ENCODE measurements at places on chromosomes 12 and 14.

DNA sequence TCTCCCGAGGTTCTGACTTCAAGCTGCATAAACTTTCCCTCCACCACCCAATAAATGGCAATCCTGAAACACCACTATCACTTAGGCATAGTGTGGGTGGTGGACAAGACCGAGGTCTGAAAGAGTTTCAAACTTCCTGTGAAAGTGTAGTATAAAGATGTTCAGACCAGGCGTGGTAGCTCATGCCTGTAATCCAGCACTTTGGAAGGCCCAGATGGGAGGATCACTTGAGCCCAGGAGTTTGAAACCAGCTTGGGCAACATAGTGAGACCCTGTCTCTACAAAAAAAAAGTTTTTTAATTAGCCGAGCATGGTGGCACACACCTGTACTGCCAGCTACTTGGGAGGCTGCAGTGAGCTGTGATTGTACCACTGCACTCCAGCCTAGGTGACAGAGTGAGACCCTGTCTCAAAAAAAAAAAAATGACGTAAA is 61.9 kb downstream of the CCDC92 start:
- DNase-seq = no peak

- no peak for DNase-seq
Measured at GRCh38 chr14:54105898-54106297, 149.3 kb upstream of the BMP4 start.

- no peak for DNase-seq
Measured at GRCh38 chr12:132282031-132282949, 47.1 kb downstream of the GALNT9 start.

GRCh38 chr14:71589609-71590008 is 342.6 kb upstream of the RGS6 start:
- no peak for DNase-seq

- no peak for DNase-seq
Measured at GRCh38 chr12:31482816-31483215, 108.1 kb downstream of the DENND5B start.

GRCh38 chr12:96810477-96810876 is 96.6 kb upstream of the NEDD1 start:
- DNase-seq = no peak

DNA sequence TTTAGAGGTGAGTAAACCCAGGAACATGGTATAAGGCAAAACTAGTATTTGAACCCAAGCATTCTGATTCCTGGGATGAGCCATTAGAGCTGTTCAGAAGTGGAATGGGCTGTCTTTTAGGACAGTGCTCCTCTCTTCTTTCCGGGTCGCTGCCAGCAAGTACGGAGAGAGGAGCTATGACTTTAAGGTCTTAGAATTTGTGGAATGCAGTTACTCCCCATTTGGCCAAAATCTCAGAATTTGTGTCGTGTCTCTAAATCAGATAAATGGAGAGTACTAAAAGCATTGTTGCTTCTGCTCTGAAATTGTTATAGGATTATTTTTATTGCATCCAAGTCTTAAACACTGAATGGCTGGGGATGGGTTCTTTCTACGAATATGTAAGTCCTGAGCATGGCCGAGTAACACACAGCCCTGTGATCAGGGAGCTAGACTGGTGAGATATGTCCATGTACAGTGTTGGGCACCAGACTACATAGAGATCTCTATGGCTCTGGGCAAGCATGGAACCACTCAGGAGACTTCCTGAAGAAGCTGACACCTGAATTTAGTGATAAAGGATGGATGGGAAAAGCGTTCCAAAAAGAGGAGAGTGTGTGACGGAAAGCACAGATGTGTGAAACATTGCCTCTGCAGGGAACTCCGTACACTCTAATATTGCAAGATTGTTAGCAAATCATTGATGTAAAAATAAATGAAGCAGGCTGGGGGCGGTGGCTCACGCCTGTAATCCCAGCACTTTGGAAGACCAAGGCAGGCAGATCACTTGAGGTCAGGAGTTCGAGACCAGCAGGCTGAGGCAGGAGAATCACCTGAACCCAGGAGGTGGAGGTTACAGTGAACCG is 184.7 kb downstream of the SRGAP1 start:
- no peak for DNase-seq

DNA sequence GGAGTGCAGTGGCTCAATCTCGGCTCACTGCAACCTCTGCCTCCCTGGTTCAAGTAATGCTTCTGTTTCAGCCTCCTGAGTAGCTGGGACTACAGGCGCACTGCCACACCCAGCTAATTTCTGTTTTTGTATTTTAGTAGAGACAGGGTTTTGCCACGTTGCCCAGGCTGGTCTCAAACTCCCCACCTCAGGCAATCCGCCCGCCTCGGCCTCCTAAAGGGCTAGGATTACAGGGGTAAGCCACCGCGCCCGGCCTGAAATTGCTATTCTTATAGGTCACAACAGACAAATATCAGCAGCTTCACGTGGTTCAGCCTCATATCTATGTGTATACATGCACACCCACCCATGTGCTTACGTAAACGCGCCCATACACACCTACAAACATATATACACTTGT is 23.6 kb downstream of the BATF start:
- DNase-seq = no peak

GRCh38 chr14:90616313-90616712 is 199.9 kb downstream of the TTC7B start:
- no peak for DNase-seq

GRCh38 chr14:23040100-23040499 is 1.9 kb upstream of the PSMB11 start:
- DNase-seq = no peak

DNA sequence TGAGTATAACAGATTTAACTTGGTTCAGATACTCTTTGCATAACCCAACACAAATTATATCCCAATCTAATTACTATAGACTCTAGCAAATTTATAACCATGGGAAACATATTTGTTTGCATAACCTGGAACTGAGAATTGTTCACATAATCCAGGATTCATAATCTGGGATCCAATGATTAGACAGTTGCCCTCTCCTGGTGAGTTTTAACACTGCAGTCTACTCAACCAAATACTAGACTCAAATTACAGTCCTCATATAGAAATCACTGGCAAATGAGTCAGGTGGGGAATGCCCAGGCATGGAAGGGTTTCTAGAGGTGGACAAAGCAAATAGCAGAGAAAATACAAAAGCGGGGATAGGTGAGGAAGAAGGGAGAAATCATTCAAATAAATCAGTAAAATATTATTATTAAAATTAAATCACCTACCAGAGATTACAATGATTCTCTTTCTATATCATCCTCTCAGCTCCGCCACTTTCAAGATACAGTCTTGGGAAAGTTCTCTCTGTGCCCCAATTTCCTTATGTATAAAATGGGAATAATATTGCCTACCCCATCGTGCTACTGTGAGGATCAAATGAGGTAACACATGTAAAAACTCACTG is 9.4 kb downstream of the GCH1 start:
- DNase-seq = no peak

DNA sequence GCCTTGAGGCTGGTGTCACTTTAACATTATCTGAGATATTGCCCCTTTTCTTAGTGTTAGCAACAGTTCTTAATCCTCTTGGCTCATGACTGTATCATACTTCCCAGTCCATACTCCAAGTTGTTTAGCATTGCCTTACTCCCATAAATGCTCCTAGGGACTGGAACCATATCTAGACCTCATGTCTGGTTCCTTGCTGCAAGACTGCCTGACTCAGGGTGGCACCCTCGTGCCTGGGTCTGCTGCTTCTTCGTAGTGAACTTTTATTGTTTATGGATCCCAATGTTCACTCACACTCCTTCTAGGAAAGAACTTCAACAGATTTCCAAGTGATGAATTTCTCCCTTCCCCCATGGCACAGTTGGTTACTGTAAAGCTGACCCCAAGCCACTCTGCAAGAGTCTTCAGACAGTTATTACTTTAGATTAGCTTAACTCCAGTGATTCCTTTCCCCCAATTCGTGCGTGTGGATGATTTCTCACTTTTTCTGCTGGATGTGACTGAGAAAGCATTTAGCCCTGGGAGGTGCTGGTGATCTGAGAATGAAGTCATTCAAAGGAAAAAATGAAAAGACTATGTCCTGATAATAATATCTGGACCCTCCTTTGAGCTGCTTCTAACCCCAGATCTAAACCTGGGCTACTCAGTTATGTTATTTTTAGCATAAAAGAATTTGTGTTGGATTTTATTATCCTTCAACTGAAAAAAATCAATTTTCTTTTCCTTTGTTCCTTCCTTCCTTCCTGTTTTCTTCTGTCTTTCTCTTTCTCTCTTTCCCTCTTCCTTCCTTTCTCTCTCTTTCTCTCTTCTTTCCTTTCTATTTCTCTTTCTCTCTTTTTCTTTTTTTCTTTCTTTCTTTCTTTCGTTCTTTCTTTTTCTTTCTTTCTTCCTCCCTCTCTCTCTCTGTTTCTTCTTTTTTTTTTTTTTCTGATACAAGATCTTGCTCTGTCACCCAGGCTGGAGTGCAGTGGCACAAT is 47.5 kb upstream of the PPP1R12A start:
- DNase-seq = no peak

GRCh38 chr12:130335517-130336392 is 1.9 kb upstream of the PIWIL1 start:
- DNase-seq = peak; percentile 4

All from stimulated activated CD4-positive, alpha-beta T cell treated with anti-CD3 and anti-CD28 coated beads, Interleukin-1b, Interleukin-23, amount 100 ng/mL, for 1 hour (primary cell).